ENCODE measurements at places on chromosomes 2 and 18.
A peak's percentile ranks its signal among the peaks of the same experiment; 100 is the strongest.

DNA sequence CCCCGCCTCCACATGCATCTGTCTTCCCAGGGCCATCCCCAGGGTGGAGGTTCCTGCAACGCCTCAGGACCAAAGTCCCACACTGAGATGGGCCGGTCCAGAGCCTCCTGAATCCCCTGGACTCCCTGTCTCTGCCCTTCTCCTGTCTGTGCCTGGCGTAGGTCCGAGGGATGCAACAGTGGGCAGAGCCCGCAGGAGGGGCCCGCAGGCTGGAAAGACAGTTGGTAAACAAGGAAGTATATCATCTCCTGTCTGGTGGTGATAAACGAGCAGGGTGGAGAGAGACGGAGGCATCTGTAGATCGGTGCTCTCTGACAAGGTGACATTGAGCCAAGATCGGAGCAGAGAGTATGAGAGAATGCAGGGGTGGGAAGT lies 72.6 kb upstream of the RAB6C start:
- no peak for DNase-seq

DNA sequence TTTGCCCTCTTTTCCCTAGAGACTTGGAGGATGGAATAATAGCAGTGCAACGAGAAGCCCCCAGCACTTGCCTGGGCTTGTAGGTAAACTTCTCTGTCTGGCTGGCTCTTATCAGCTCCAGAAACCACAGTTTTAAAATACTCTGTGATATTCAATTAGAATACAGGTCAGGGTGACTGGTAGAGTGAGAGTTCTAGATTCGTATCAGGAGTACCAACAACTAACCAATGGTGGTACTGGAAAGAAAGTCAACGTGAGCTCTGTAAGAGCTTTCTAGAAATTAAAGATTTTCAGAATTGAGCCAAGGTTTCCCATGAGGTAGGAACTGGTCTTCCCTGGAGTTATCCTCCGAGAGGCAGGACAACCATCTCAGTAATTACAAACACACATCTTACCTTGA lies 216.9 kb downstream of the NYAP2 start:
- no peak for DNase-seq

- no peak for DNase-seq
Observed at GRCh38 chr2:71662665-71663394, 209.5 kb downstream of the DYSF start.

GRCh38 chr2:119292226-119292625 lies 68.6 kb downstream of the STEAP3 start:
- DNase-seq = no peak

- DNase-seq = peak; percentile 34
Observed at GRCh38 chr2:215439404-215439803, 3.5 kb upstream of the FN1 start.

Measured in fibroblast of mammary gland (primary cell).